T-helper 1 cell (primary cell): ENCODE measurements at places on chromosomes 5 and 9.

- DNase-seq, result peak; percentile 63
Observed at GRCh38 chr5:50476549-50476948, 35.5 kb upstream of the EMB start.

- no peak for DNase-seq
Observed at GRCh38 chr9:113570106-113570505, 106.6 kb downstream of the RGS3 start.

DNA sequence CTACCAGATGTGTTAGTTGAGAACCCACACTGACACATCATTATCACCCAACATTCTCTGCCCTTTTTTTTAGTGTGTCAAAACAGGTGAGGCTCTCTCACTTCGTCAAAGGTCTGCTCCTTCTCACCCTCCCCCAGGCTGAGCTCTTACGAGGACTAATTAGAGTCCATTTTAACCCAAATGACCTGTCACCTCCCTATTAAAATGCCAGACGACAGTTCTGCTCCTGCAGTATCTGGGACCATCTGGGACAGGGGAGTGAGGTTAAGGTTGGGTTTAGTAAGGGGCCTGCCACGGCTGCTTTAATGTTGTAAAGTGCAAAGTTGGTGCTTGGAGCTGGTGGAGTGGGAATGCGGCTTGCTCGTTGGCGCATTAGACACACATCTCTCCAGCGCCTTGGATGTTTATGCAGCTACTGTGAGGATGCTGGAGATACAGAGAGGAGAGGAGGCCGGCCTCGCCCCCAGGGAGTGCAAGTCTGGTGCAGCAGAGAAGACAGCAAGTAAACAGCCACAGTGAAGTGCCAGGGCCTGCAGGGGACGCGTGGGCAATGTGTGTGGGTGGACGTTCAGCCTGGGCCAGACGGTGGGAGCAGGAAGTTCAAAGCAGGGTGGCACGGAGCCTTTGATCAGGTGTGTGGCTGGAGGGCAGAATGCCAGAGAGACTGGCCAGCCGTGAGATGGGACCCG, 96.2 kb downstream of the C9orf50 start:
- DNase-seq, result no peak

- DNase-seq, result no peak
Observed at GRCh38 chr5:86095092-86095491, 522.6 kb upstream of the COX7C start.

GRCh38 chr5:131288328-131288727, 24.5 kb downstream of the CDC42SE2 start:
- DNase-seq, result no peak

DNA sequence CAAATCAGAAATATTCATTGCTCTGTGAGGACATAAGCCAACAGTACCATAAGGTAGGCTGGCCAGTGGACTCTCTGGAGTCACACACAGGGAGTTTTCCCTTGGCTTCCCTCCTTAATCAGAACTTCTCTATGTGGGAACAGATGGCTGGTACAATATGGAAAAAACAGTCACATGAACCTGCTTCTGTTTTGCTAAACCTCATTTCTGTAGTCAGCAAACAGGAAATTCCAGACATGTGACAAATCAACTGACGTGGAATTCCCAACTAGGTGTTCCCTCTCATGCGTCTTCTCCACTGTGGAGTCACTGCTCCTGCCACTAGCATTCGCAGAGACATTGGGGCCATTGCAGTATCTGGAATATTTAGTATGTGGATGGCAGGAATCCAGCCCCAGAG, 617.6 kb downstream of the KIF4B start:
- no peak for DNase-seq

GRCh38 chr5:178077751-178078150, 35.6 kb upstream of the N4BP3 start:
- DNase-seq, result no peak

DNA sequence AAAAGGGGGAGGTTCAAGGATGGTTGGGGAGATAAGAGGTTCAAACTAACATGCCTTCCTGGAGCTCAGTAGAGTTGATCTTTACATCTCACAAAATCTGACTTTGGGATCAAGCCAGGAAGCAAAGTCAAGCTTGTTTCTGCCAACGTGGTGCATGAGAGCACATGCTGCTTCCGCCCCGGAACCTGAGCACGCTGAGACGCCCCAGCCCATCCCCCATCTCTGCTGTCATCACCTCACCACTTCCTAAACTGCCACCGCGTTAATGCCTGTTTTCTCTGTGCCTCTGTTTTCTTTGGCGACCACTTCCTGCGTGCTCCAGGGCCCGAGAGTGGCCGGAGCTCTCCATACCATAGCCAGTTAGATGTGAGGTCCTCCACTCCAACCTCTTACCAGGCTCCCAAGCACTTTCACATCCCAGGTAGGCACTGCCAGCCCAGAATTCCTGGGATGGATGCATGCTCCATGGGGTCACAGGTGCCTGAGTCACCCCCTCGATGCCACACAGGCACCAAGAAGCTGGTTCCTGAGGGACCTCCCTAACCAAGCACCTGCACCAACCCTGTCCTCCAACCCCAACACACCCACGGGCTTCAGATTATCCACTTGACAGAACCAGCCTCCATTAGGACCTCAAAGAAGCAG, 31.2 kb upstream of the AFAP1L1 start:
- DNase-seq, result peak; percentile 51

- DNase-seq, result no peak
Observed at GRCh38 chr9:2145746-2146145, 130.6 kb downstream of the SMARCA2 start.

GRCh38 chr5:146130440-146131045, 25.2 kb upstream of the PLAC8L1 start:
- DNase-seq, result no peak

DNA sequence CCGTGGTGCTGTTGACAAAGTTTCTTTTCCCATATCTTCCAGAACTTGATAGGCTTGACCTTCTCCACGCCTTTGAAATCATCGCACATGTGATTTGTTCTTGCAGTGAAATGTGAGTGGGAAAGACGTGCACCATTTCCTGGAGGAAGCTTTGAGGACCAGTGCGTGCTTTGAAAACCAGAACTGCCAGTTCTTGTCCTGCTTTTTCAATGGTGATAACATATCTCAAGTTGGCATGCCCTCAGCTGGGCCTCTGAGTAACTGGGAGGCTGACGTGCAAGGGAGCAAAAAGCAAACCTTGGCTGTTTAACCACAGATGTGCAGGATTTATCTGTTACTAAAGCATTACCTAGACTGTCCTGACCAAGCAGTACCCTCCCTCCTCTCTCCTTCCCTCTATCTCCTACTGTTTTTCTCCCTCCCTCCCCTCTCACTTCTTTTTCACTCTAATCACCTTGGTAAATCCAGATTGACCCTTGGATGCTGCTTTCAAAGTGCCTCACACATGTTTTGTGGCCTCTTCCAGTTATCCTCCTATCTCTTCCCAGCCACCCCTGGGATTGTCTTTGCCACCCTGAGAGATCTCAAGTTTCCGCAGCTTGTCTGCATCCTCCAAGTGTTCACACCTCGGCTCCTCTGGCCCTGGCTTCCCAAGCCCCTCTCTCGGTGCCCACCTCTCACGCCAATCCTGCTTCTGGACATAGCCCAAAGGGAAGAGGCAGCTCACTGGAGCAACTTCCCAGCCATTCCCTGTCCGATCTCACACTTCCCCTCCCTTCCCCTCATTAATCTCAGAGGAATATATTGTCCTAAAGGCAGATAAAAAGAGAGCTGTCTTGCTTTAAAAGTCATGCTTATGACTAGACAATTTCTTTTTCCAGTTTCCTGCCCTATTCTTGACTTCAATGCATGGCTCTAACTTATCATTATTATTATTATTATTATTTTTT, 198.3 kb downstream of the ERCC6L2 start:
- DNase-seq, result no peak

GRCh38 chr9:114246558-114246957, 76.3 kb upstream of the ORM1 start:
- DNase-seq, result no peak

GRCh38 chr5:147805030-147805454, 22.5 kb upstream of the JAKMIP2 start:
- no peak for DNase-seq

- DNase-seq, result no peak
Observed at GRCh38 chr9:72680593-72681282, 159.3 kb downstream of the TMC1 start.

DNA sequence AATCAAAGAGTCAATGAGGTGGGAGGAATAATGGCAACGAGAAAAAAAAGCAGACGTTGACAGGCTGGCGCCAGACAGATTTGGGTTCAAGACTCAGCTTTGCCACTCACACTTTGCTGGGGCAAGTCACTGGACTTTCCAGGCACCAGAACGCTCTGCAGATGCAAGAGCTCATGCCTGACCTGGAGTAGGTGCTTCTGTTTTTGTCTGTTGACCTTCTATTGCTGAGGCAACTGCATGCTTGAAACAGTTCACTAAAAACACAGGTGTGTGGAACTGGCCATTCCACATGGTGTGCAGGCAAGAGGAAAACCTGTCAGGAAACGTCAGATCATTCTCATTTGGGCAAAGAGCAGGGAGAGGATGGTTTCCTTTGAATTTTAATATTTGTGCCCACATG, 161.2 kb upstream of the SMIM23 start:
- no peak for DNase-seq

GRCh38 chr5:32600054-32600622, 14.8 kb downstream of the SUB1 start:
- no peak for DNase-seq

GRCh38 chr5:138179277-138179857, 455 bp downstream of the KIF20A start:
- no peak for DNase-seq

- DNase-seq, result no peak
Observed at GRCh38 chr9:103615994-103616393, 478.1 kb upstream of the SMC2 start.

DNA sequence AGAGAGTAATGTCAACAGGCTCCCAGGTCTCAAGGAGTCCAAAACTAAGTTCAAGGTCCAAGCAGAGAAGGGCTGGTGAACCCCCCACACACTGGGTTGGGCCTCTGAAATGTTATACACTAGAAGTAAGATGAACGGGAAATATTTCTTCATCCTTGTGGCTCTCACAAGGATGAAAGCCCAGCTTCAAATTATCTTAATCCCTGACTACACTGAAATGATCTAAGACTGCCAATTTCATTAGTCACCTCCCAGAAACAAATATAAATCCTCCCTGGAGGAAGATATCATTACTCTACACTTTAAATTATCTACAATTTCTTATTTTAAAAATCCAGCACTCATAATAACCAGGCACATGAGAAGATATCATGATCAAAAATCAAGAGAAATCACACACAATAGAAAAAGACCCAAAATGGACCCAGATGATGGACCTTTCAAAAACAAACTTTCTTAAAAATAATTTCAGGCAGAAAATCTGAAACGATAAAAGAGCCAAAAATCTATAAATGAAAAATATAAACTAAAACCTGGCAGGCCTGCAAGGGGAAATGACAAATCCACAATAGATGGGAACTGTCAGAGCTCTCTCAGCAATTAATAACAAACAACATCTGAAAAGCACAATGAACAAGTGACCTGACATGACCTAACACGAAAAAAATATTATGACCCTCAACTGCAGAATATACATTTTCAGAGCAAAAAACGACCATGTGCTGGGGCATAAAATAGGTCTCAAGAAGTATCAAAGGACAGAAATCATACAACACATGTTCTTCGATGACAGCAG, 117.4 kb downstream of the GPR21 start:
- DNase-seq, result no peak

GRCh38 chr9:88411471-88411870, 23.2 kb downstream of the SPIN1 start:
- no peak for DNase-seq

GRCh38 chr5:171092194-171092593, 216.9 kb upstream of the TLX3 start:
- no peak for DNase-seq

DNA sequence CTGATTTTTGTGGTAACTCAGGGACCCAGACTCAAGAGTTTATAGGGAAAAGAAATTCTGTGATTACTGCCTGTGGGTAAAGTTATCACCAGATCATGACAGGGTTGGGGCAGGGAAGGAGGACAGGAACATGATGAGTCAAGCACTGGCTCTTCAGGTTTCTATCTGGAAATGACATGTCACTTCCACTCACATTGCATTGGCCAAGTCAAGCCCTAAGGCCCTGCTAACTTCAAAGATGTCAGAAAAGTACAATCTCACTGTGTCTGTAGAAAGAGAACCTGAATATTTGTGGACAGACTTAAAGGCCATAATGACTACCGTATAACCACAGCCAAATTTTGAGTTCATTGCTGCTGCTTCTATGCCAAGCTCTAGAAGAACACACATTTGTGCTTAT, 187.7 kb downstream of the TLE4 start:
- no peak for DNase-seq

- DNase-seq, result no peak
Observed at GRCh38 chr9:134320868-134321471, 5.3 kb upstream of the RXRA start.

DNA sequence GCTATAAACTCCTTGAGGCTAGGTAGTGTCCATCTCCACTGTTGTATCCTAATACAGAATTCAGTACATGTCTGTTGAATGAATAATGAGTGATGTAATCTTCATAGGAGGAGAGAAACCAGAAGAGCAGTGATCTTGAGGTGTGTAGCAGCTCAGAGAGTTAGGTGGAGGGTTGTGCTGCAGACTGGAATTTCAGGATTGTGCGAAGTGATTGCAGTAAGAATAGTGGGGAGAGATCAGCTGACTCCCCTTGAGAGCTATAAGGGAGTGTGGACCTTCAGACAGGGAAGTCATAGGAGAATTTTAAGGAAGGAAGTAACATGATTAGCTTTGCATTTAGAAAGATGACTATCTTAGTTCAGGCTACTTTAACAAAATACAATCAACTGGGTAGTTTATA, 4.4 kb downstream of the SNX24 start:
- DNase-seq, result no peak

GRCh38 chr9:90988318-90988717, 186.7 kb downstream of the SYK start:
- no peak for DNase-seq
